ENCODE measurements at places on chromosomes 11 and 22.
A peak's percentile ranks its signal among the peaks of the same experiment; 100 is the strongest.

GRCh38 chr11:14359501-14360031, 583 bp upstream of the RRAS2 start:
- DNase-seq = no peak

- no peak for DNase-seq
Measured at GRCh38 chr11:20669820-20670684, 666 bp downstream of the NELL1 start.

- no peak for DNase-seq
Measured at GRCh38 chr11:11408436-11409221, 55.6 kb upstream of the CSNK2A3 start.

GRCh38 chr22:17918840-17919239, 105.5 kb downstream of the MICAL3 start:
- DNase-seq = peak; percentile 64

DNA sequence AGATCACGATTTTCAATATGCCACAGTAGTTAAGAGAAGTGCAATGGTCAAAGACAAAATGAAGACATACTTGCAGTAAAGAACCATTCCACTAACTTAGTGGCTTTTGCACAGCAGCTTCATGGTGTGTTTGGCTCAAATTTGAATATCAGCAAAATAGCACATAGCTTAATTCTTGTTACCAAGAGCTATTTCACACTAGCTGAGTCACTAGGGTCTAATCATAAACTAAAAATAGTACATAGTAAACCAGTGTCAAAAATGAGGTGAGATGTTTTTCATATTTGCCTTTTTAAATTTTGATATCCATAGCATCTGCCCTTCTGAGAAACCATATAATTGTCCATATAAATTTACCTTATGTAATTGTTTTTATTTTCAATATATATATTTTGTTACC, 325.0 kb upstream of the LUZP2 start:
- DNase-seq = no peak

DNA sequence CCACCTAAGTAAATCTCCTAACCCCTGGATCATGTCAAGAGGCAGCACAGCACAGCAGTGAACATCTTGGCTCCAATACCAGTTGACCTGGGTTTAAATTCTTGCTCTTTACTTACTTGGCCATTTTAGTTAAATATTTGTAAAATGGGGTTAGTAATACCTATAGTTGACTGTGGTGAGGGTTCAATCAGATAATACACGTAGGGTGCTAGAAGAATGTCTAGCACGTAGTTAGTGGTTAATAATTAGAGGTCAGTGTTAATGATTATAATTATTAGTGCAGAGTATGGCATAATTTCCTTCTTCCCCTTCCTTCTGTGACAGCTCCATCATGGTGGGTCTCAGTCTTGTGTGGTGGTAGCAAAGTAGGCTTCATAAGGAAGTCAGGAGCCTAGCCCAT, 520.8 kb downstream of the INSC start:
- no peak for DNase-seq

- DNase-seq = peak; percentile 36
Measured at GRCh38 chr22:32920032-32920628, 118.6 kb downstream of the TIMP3 start.

DNA sequence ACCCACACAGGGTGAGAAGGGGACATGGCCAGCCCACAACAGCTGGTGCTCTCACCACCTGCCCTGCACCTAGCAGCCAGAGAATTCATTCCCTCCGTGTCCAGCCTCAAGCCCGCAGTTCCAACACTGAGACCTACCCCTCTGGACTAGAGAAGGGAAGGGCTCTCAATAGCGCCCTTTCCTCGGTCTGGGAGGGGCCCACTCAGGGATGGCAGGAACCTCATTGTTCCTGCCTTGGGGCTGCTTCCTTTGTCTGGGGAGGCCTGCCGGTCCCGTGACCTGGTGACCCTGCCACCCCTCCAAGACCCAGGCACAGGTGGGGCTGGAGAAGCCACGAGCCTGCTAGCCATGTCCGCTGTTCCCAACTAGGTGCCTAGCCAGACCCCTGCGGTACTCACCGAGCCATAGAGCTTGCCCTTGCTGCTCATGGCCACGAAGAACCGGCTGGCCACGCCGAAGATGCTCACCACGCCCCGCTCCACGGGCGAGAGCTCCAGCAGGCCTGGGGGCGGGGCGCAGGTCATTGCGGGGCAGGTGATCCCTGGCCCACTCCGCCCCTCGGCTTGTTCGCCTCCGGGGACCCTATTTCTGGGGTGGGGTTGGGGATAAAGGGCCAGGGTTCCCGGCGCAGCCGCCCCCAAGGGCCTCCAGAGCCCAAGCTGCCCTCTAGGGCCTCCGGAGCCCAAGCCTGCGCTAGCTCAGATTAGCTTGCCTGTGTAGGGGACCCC, 1.4 kb downstream of the FGF4 start:
- DNase-seq = no peak

GRCh38 chr22:32801537-32802236, at the start of gene TIMP3:
Gene TIMP3, plus strand, starts transcription at chr22:32801705. Its CDS starts 297 bp downstream, at chr22:32802002.
- DNase-seq = no peak

- DNase-seq = no peak
Measured at GRCh38 chr11:73270855-73271477, 1.2 kb upstream of the P2RY6 start.

- peak; percentile 98 for DNase-seq
Measured at GRCh38 chr11:12182676-12183541, 72.5 kb downstream of the MICAL2 start.

DNA sequence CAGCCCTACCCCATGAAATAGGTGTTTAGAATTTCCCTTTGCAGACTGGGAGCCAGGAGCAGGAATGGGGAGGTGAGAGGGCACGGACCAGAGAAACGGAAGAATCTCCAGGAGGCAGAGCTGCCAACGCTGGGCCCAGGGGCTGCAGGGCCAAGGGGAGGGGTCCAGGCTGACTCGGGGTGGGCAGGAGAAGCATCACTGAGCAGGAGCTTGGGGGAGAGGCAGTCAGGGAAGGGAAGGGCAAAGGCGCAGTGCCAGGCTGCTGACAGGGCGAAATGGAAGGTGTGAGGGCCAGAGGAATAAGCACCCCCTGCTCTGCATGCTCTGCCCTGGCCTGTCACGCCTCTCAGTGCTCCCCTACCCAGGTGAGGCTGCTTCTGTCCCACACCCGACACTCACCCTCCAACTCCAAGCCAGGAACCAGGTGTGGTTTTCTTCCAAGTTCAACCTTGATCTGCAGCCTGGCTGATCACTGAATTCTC, 14.5 kb downstream of the LRRC32 start:
- DNase-seq = no peak

DNA sequence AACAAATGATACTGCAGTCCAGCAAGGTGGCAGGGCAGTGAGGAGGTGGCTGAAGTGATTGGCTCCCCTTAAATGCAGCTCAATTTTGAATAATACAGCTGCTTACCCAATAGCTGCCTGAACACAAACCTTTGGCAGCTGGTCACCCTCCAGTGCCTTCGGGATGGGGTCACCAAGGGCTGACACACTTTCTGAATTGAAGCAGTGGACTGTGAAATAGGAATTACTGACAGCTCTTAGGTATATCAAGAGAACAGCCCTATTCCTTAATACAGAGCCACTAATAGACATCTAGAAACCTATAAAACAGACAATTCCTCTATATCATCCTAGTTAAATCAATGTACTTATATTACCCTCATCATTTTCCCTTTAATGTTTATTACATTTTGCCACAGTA, 474.2 kb upstream of the KIRREL3 start:
- no peak for DNase-seq

- no peak for DNase-seq
Measured at GRCh38 chr11:60633645-60634044, 65.8 kb upstream of the MS4A8 start.

GRCh38 chr11:106152013-106152412, 74.6 kb downstream of the AASDHPPT start:
- DNase-seq = no peak

DNA sequence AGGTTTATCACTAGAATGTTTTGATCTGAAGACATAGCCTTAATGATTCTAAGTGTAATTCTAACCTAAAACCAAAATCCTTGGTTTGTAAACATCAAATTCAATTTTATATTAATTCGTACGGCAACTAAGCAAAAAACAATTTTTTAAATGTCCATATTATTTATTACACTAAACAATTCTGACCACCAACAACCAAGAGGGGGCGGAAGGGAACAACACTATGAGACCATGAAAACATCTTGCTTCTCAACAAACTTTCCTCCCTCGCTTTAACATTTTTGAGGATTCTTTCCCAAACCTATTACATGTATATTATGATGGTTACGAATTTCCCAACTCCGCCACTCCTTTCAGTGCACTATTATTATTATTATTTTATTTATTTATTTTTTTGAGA, 6.5 kb upstream of the UCP2 start:
- DNase-seq = no peak

- no peak for DNase-seq
Measured at GRCh38 chr11:115580927-115581680, 76.9 kb upstream of the CADM1 start.

DNA sequence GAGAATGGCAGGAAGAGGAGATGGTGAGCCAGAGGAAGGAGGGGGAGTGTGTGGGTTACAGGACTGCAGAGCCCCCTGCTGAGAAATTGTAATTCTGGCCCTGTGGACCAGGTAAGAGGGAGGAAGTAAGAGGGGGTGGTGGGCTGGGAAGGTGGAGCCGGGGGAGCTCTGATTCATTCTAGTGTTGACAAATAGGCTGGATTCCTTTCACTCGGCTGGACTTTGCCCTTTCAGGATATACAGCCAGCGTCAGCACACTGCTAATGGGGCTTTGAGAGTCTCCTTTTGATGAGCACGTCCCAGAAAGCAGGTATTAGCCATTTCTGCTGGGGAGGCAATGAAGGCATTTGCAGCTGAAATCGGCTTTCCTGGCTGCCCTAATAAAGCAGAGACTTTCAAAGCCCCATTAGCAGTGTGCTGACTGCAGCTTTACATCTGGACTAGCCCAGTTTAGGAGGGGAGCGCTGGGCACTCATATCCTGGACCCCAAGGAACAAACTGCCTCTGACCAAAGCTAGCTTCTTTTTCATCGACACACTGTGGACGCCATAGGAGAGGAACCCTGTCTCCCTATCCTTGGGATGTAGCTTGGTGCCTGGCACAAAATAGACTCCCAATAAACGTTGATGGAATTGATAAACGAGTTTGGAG, 44.8 kb upstream of the CADM1 start:
- no peak for DNase-seq

- DNase-seq = no peak
Measured at GRCh38 chr11:59614277-59615119, 1.1 kb downstream of the OSBP start.

GRCh38 chr22:30636226-30637077, 871 bp downstream of the SLC35E4 start:
- no peak for DNase-seq

GRCh38 chr11:107041088-107041444, 22.8 kb upstream of the GUCY1A2 start:
- peak; percentile 28 for DNase-seq

GRCh38 chr11:65430406-65431217, 8.0 kb downstream of the NEAT1 start:
- DNase-seq = peak; percentile 41

- DNase-seq = no peak
Measured at GRCh38 chr11:25667871-25668270, 664.1 kb upstream of the ANO3 start.

DNA sequence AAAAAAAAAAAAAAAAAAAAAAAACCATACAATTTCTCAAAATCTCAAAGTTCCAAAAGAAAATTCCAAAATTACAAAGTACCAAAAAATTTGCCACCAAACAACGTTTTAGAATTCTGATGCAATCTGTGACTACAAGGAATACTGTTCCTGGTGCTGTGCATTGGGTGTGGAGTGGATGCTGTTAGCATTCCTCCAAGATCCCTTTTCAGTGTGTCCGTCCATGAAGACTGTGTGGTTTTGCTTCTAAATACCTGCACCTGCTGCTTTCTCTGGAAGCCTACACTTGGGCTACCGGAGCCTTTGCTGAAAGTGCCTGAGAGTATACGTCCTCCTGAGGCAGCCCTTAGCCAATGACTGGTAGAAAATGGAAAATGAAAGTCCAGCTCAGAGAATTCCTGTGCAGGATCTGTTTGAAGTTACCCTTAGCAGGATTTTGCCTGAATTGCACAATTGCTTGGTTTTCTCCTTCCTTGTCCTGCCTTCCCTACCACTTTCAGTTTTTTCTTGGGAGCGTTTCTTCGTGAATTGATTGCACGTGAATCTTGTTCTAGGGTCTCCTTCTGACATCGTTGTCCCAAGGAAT, 140.8 kb downstream of the TRPC6 start:
- DNase-seq = no peak

DNA sequence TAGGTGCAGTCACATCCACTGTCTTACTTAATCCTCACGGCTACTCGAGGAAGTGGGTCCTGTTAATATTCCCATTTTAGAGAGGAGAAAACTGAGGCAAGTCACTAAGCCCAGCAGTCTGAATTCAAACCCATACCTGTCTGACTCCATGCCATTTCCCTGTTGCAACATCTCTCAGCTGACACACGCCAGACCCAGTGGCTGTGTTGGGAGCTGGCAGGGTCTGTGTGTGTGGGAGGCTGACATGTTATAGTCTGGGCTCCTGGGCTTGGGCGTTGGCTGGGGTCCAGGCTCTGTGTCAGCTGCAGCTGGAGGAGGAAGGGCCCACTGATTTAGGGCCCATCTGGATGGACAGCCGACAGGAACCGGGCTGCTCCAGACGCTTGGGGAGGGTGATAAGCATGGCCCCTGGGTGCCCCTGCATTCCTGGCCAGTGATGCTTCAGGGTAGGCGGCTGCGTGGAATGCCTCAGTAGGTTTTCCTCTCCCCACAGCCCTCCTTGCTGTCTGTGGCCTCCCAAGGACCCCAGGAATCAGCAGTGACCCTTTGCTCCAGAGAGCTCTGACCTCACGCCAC, 562.5 kb downstream of the MN1 start:
- no peak for DNase-seq

- DNase-seq = no peak
Measured at GRCh38 chr22:48982321-48982905, 845.3 kb downstream of the BRD1 start.

Data from GM04503 (cell line).